Mucosa of gallbladder (tissue), 1 donor: ENCODE measurements at places on chromosomes 4 and X. TPM values are rescaled to one million over a fixed set of nuclear protein-coding genes. Genes with fewer than 3 reads are reported as not detected.

Gene AREG
- 9.9 TPM for total RNA-seq

Gene RNF150
- 20.5 TPM for total RNA-seq

Gene IRAK1
- total RNA-seq, result 108 TPM

Gene REELD1
- total RNA-seq, result 0.43 TPM

Gene FAM9B
- total RNA-seq, result not detected

Gene DCAF12L2
- 0.46 TPM for total RNA-seq

Gene CDKL5
- 12.1 TPM for total RNA-seq

Gene TMPRSS11F
- not detected for total RNA-seq
